ENCODE measurements at places on chromosomes 16 and 17.

- DNase-seq, result no peak
Observed at GRCh38 chr16:75241955-75242354, 9.5 kb downstream of the BCAR1 start.

- no peak for DNase-seq
Observed at GRCh38 chr16:15961571-15962090, 12.2 kb downstream of the ABCC1 start.

DNA sequence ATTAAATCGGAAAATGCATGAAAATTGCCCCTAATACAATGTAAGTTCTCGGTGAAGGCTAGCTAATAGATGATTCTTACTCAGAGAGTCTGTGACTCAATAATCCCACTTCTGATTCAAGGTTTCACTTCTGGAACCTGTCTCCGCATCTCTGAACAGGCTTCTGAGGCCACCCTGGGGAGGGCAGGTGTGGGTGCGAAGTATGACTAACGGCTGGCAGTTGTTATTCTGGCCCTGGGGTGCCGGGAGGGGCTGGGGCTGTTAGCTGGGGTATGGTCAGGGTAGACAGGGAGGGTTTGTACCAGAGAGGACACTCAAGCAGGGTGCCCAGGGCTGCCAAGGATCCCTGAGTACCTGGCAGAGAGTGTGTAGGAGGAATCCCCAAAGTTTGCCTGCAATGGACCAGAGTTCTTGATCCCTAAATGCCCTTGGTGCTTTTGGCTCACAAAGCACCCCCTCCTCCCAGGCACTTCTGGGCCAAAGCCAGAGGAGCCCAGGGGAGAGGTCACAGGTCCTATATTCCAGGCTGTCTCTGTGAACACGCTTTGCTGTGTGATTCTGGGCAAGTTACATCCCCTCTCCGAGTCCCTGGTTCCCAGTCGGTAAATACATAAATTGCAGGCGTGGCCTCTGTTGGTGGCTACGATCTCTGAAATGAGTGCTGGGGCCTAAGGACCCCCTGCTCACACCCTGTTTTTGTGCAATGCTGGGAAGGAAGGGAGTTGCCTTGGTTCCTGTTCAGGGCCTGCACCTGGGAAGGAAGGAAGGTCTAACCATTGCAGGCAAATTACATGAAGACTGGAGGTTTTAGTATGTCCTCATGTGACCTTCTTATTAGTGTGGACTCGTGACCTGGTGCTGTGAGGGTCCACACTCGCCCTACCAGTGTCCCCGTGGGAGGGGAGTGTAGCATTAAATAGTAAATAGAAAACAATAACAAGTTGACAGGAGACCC, 49.9 kb upstream of the CPNE2 start:
- peak; percentile 73 for DNase-seq

GRCh38 chr17:63841350-63842172, 924 bp downstream of the SMARCD2 start:
- DNase-seq, result no peak

DNA sequence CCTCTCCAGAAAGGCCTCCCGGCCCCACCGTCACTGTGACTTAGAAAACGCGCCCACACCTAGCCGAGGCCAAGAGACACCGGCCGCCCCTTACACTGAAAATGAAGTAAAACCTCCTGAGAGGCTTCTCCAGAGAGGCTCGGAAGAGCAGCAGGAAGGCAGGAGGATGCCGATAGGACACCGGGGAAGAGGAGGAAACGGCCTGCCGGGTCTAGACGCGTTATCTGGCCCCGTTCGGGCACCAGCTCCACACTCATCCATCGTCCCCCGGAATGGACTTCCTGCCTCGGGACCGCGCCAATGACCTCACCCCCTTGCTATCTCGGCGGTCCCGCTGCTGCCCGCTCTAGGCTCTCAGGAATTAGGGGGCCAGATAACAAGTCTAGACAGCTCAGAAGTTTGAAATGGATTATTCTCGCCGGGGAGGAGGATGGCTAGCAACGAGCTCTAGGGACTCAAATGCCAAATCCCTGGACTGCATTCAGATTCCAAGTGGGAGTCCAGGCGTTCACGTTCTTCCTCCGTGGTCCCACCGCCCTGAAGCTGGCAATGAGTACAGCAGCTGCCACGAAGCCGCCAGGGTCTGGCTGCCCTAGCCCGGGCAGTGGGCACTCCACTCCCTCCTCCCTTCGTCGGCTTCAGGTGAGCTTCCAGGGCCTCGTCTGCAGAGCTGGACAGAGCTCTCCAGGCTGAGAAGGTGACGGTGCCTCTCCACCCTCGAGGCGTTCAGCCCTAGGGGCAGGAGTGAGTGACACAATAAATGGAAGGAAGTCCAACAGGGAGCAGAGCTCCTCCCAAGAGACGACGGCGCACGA, 350.9 kb downstream of the FOXL1 start:
- DNase-seq, result no peak

DNA sequence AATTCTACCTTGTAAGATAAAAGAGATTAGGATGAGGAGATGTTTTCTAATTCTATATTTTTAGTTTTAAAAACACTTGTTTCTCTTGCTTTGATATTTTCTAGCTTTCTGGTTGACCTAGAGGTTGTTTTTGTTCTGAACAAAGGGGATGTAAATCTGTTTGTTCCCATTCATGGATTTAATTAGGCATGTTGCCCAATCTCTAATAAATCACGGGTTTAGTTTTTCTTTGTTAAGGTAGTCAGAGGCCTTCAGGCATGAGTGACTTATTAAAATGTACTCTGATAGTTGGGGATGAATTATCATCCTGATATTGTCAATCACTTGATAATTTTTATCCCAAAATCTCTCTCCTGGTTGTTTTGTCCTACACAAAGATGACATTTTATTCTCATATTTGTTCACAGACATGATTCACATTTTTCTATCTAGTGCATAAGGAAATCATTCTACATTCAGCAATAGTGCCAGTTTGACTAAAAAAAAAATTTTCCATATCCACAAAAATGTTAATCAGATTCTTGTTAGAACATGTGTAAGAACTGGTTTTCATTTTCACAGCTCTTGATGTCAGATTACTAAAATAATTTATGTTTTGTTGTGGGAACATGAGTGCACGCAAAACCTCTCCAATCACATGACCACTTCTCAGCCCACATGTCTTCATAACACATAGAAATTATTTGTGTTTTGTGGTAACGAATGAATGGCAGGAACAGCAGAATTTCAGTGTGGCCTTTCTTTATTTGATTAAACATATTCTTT, 95.7 kb upstream of the AKTIP start:
- no peak for DNase-seq

DNA sequence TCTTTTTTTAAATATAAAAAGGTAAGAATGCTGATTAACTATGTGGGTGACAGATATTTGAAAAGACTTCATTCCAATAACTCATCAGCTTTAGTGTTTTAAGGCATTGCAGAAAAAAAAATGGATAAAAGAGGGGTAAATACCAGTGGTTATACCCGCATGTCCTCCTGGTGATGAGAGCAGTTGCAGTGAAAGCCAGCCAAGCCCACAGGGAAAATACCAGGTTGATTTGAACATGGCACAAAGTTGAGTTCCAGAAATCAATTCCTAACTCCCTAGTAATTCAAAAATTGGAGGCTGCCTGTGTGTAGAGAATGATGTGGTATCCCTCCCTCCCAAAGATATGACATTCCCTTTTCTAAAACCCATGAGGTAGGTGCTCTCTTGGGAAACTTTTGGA, 453.2 kb upstream of the SOX9 start:
- no peak for DNase-seq

DNA sequence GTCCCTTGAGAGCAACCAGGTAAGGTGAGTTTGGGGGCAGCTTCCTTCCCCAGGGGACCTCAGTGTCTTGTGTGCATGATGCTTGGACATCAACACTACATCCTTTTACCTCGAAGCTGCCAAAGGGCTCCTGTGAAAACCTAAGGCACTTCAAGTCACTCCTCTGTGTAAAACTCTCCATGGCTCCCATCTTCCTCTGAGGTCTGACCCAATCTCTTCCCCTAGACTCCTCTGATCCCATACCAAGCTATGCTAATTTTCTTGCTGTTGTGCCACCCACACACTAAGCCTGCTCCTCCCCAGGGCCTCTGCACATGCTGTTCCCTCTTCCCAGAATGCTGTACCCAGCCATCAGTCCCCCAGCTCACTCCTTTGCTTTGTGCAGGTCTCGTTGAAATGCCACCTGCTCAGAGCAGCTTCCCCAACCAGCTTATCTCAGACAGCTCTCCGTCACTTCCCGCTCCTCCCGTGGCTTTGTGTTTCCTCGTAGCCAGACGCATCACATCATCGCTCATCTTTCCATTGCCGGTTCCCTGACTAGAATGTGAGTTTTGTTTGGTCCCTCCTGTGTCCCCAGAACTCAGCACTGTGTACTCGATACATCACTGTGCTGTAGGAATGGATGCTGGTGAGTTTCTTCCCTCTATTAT, 78.4 kb downstream of the CNGB1 start:
- DNase-seq, result no peak

GRCh38 chr17:60305141-60305540, 86.8 kb downstream of the USP32 start:
- no peak for DNase-seq

DNA sequence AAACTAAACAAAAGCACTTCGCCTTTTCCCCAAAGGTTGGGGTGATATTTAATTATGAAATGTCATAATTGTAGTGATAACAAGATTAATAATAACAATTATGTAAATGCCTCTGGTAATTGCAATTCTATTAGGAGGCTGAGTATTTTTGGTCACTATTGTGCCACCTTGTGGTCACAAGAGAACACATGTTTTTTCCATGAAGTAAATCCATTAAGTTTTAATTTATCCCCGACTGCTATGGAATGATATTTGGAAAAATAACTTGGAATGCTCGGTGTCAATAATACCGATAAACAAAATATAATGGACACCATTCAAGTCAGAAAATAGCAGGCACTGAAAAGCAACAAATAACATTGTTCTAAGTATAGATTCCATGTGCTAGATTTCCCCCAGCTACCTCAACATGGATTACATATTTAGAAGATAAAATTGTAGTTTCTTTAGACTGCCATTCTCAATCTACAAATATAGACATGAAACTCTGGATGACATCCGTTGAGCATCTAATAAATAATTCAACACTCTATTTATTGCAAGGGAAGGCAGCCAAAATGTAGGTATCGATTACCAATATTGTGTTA, 25.0 kb upstream of the KCNJ2 start:
- DNase-seq, result no peak

DNA sequence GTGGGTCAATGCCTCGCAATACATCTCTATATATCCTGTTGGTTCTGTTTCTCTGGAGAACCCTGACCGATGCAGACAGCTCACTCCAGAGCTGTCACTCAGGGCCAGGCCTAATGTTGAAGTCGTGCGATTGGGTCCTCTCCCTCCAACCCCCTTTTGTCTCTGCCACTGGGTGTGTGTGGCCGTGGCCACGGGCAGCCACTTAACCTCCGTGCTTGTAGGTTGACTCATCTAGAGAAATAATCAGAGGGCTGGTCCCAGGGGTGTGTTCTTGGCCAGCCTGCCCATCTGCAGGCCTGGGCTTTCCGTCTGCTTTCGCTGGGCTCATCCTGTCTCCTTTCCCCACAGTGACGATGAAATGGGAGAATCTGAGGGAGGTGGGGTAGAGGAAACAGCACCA, 7.4 kb downstream of the ADAD2 start:
- DNase-seq, result no peak

- no peak for DNase-seq
Observed at GRCh38 chr17:11610999-11611566, 12.8 kb downstream of the DNAH9 start.

GRCh38 chr16:84948851-84949610, 62.3 kb downstream of the ZDHHC7 start:
- DNase-seq, result no peak

DNA sequence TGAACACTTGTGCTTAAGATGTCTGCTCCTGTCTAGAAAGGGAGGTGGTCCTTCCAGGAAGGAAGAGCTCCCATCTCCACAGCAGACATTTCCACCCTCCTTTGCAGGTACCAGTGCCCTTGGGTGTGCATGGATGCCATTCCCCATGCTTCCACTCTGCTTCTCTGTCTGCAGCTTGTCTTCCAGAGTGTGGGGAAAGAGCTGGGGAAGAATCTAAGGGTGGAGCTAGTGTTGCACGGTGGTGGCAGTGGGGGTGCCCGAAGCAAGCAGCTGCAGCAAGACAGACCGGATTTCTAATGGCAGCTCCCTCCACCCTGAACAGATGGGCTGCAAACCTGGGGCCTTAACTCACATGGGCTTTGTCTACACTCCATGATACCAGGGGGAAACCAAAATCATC, 22.6 kb upstream of the HOXB13 start:
- DNase-seq, result no peak

DNA sequence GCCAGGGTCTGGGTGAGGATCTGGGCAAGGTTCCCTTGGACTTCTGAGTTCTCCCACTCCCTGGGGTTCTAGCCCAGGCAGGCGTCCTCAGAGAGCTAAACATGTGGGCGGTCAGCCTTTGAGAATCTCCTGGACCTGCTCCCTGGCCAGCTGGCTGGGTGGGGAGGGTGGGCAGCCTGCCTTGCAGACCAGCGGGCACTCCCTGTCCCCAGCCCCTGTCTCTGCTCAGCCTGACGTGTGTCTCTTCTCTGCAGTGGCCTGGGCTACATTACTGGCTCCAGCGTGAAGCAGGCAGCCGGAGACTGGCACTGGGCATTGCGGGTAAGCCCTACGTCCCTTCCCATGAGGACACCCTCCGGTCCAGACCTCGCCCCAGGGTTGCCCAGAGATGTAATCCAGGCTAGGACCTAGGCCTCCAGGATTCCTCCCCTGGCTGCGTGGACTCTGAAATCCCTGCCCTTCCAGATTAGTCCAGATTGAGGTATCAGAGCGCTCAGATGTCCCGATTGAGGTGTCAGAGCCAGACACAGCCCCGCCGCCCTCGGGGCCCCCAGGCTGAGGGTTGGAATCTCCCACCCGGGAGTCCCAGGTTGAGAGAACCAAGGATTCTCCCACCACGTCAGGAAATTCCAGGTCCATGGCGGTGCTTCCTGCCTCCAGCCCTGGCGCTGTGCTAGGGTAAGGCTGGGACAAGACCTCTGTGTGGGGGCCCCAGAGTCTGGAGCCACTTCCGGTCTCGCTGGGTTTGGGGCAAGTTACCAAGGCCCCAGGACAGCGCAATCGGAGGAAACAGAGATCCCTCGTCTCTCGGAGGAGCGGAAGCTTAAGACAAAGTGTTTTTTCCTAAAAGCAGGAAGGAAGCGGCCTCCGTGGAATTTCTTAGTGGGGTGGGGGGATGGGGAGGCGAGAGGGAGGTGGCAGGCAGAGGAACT, 24.1 kb downstream of the MYBBP1A start:
- DNase-seq, result no peak

- no peak for DNase-seq
Observed at GRCh38 chr16:30882429-30883310, 11.2 kb downstream of the BCL7C start.

GRCh38 chr17:17087424-17088015, 45.3 kb downstream of the MPRIP start:
- no peak for DNase-seq

Measured in stimulated activated CD4-positive, alpha-beta T cell treated with anti-CD3 and anti-CD28 coated beads, Interleukin-2, amount 100 ng/mL, for 48 hours (primary cell).